Caki2 (cell line): ENCODE measurements at places on chromosomes 12 and 14.

DNA sequence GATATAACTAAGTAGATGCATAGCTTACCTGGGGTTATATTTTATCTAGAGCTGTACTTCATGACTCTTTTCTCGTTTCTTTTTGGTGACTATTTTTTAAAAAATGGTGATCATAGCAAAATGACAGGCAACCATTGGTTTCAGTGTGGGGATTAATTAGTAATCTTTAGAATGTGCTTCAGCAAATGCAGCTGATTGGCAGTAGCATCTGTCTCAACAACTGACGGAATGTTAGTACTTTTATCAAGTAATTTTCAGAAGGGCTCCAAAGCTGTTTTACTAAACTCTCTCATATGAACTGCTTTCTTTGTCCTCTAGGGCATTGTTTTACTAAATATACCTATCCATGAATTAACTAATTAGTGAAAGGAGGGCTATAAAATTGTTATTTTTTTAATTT is 117.6 kb downstream of the TRMT5 start:
- no peak for DNase-seq

GRCh38 chr14:75295491-75296345 is 17.1 kb downstream of the FOS start:
- peak; percentile 66 for DNase-seq

DNA sequence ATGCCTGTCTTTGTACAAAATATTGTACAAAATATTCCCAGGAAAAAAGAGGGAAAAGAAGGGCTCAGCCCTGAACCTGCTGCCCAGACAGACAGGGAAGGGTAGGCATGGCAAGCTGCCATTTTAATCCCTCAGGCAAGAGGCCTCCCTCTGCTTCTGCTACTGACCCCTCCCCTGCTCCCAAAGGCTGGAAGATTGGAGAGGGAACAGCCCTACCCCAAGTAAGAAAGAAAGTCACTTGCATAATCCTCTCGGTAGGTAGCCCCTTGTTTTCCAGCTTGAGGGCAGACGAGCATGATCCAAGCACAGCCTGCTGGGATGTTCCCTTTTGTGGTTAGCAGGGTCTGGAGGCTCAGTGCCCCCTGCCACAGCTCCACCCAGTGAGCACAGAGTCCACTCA is 20.7 kb downstream of the ADCY6 start:
- DNase-seq: no peak

- no peak for DNase-seq
Observed at GRCh38 chr12:24134092-24134491, 184.6 kb upstream of the SOX5 start.

DNA sequence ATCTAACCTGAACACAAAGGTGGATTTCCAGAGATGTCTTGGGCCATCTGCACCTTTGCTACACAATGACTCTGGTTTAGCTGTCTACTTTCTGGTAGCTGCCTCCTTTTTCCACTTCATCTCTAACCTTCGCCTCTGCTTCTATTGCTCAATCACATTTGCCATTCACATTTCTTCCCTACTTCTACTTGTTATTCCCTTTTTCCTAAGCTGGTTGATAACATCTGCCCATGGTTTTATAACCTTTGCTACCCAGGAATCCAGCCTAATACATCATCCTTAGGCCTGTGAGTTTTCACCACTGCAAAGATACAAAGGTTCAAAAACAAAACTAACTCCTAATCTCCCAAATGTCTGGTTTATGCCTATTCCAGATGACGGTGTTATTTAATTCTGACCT is 13.2 kb downstream of the SPPL3 start:
- no peak for DNase-seq

GRCh38 chr14:95046711-95047681 is 110.3 kb downstream of the DICER1 start:
- DNase-seq: no peak

GRCh38 chr14:39310051-39310450 is 76.3 kb downstream of the MIA2 start:
- DNase-seq: no peak

GRCh38 chr14:68297876-68298468 is 478.4 kb downstream of the RAD51B start:
- no peak for DNase-seq

- DNase-seq: no peak
Observed at GRCh38 chr14:77151918-77152588, 10.5 kb upstream of the ZDHHC22 start.

DNA sequence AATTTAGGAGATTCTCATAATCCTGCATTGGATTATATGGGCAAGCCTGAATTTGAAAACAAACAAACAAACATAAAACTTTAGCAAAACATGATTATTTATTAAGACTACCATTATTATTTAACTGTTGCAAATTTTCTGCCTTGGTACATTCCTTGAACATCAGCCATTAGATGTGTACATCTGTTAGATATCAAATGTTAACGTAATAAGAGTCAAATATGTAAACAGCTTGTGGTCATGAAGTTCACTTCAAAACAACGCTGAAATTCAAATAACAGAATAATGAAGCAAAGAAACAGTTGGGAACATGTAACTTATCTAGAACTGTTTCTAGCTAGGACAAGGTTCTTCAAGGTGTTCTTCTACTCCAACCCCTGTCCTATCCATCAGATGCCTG is 14.3 kb upstream of the TMX1 start:
- no peak for DNase-seq

DNA sequence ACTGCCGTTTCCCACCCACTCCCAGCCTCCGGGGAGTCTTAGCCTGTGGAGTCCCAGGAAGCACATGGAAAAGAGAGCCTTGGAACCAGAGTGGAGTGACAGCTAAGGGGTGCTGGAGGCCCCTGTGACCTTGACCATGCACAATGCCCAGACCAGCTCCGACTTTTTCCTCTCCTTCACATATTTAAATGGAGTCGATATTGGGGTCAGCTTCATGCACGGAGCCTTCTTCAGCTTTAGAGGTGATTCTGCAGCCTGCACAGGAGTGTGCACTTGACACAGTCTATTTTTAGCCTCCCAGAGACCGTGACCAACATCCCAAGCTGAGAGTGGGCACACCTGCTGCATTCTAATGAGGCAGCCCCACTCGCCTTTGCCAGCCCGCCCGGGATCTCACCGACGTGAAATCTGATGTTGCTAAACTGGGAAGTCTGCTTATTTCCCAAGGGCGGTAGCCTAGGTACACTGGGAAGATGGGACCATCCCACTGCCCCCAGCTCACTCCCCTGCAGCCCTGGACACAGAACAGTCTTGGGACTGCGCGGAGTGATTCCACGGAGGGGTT is 47.5 kb downstream of the PRMT8 start:
- DNase-seq: no peak

DNA sequence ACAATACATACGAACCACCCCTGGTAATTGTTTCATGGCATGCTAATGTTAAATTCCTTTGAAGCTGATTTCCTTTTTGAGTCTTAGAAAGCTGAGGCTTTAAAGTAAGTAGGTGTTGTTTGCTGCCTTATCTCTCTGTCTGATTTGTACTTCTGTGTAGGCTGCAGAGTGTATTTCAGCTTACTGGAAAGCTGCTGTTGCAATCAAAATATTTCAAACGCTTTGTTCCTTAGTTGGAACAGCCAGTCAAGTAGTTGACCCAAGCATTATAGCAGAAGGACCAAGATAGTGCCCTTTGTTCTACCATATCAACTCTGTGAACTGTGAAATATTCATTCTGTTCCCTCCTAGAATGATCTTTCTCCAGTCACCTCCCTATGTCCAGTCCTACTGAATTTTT is 3.1 kb downstream of the PKP2 start:
- DNase-seq: no peak

- DNase-seq: no peak
Observed at GRCh38 chr12:132417741-132418140, 72.2 kb upstream of the FBRSL1 start.
